ENCODE measurements at places on chromosomes 13 and 19. TPM values are rescaled to one million over a fixed set of nuclear protein-coding genes. Genes with fewer than 3 reads are reported as not detected.

CGB5 gene
- total RNA-seq: not detected

GRCh38 chr13:106911020-106911419, 343.1 kb upstream of the ARGLU1 start:
- no peaks in the 10 kb centered on the region for H3K27me3 ChIP-seq
- no peak for DNase-seq
- no peak overlapping the region for H3K27ac ChIP-seq
- no peaks in the 10 kb centered on the region for H3K4me1 ChIP-seq

GRCh38 chr19:29381353-29382203, 144.2 kb upstream of the VSTM2B start:
- no peak overlapping the region for H3K4me3 ChIP-seq
- H3K4me1 ChIP-seq: no peaks in the 10 kb centered on the region
- DNase-seq: no peak
- H3K36me3 ChIP-seq: no peaks in the 10 kb centered on the region

DNA sequence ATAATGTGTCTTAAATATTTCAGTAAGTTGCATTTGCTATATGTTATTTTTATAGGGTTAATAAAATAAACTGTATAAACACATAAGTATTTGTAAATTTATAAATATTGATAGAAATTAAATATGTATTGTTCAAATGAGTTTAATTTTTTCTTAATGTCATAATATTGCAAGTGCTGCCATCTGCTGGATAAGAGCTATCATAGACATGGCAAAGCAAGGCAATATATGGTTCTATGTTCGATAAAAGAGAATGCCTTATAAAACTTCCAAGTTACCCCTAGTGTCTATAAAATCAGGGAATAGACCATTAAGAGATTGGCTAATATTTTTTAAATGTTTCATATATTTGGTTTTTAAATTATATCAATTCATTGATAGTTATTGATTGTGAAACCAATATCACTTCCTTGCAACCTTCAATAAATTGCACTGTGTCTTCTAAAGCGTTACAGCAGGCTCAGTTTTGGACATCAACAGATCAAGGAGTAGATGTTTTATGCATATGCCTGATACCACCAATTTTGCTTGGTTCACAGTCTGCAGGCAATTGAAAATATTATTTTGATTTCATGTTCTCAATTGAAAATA, 29.0 kb upstream of the SLITRK6 start:
- H3K4me3 ChIP-seq: no peak overlapping the region
- H3K4me1 ChIP-seq: no peaks in the 10 kb centered on the region
- H3K27ac ChIP-seq: no peak overlapping the region
- no peak for DNase-seq
- no peaks in the 10 kb centered on the region for H3K36me3 ChIP-seq
- no peaks in the 10 kb centered on the region for H3K27me3 ChIP-seq

DNA sequence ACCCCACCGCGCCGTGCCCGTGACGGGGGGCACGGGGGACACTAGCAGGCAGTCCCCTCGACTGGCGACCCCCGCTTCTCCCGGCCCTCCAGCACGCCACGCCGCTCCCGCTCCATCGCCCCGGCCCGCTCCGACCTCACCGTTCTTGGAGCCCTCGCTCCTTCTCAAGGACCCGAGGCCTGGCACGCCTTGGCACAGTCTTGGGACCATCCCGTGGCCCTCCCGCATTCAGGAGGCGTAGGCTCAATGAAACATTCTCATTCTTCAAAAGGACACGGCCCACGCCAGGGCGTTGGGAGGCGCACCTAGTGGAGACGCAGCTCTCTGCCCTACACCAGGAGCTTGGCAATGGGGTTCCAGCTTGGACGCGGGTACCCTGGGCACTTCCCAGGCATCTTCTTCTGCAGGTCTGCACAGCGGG, 473 bp upstream of the CERS1 start:
- H3K4me1 ChIP-seq: peaks cover 14% of the 10 kb centered on the region
- DNase-seq: peak; percentile 16
- H3K36me3 ChIP-seq: peaks cover 12% of the 10 kb centered on the region

DNA sequence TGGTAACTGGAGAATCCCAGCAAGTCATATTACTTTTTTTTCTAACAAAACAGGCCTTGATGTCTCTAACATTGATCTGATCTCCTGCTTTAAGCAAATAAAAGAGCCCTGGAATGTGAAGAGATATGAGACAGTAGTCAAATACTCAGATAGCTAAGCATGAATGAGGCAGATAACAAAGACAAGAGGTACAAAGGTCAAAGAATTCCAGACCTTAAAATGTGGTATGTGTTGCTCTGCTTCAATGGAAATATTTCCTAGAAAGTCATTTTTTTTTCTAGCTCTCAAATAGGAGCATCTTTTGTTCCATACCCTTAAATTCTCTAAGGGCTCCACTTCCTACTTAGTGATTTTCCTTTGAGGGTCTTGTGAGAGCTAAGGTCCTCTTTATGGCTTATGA, 54.6 kb downstream of the ZNF254 start:
- H3K4me1 ChIP-seq: peaks cover 3% of the 10 kb centered on the region
- H3K4me3 ChIP-seq: no peak overlapping the region
- H3K27me3 ChIP-seq: no peaks in the 10 kb centered on the region
- H3K36me3 ChIP-seq: no peaks in the 10 kb centered on the region
- H3K27ac ChIP-seq: no peak overlapping the region
- no peak for DNase-seq

All from thyroid gland (tissue), 4 donors.